ENCODE measurements at places on chromosomes 16 and 17.

- DNase-seq, result no peak
These were observed 7.0 kb upstream of the RBFOX3 start for GRCh38 chr17:79617740-79618382.

DNA sequence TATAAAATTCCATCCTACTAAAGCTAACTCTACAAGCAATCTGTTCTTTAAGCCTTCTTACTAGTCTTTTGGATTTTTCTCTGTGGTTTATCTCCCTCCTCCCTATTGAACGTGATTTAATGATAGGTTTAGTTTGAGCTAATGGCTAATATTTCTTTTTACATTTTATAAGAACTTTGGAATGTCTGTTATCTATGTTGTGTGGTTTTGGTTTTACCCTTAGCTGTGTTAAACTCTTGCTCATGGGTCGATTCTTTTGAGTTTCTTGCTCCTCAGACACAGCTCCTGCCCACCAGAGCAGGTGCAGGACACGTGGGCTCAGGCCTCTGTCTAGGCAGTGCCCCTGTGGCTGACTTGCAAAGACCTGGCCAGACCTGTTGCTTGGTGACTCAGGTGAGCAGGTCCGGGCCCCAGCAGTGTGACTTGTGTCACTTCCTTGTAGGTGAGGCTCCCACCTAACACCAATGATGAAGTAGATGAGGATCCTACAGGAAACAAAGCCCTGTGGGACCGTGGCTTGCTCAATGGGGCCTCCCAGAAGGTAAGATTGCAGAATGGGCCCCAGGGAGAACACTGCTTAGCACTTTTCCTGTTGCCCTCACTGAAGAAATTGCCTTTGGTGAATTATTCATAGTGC lies 45.1 kb downstream of the SF3B3 start:
- no peak for DNase-seq

GRCh38 chr16:50460538-50461399 lies 87.4 kb upstream of the NKD1 start:
- DNase-seq, result no peak

DNA sequence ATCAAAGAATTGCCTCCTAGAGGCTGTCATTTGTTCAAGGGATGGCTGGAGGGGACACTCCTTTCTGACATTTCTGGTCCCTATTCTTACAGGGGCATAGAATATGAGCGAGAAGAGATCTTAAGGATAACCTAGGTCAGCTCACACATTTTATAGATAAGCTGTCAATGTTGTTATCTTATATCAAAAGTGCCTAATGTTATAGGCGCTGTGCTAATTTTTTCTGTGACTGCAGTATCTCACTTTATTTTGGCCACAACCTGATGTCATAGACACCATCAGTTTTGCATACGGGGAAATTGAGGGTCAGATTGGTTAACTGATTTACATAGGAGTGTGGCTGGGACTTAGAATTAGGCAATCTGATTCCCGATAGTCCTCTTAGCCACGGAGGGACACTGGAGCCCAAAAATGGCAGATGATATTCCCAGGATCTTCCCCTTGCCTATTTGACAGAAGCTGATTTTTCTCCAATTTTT lies 1.2 kb downstream of the CPD start:
- no peak for DNase-seq

DNA sequence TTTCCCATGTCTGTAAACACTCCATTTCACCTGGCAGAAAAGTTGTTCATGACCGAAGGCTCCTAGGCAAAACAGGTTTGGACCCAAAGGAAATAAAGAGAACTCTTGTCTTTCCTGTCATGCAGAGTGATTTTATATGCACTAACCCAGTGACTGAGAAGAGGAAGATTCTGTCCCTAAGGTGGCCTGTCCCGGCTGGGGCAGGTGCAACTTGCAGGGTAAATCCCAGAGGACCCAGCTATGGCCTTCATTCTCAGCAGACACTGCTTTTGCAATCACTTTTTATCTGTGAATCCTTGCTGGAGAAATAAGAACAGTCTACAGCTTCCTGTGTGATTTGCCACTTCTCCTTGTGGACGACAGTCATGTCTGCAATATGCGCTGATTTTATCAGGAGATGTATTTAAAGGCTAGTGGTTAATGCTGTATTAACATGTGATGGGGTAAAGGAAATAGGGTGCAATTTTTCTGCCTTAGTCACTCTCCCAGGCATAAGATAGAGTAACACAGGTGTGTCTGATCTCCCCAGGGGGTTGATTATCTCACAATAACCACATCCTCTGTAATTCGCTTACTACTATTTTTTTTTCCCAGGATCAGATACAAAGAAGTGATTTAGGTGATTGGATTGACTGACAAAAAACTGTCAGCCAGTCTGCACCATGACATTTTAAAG lies 696.8 kb upstream of the SOX9 start:
- no peak for DNase-seq

- no peak for DNase-seq
These were observed 15.1 kb downstream of the ADCY7 start for GRCh38 chr16:50281391-50282009.

DNA sequence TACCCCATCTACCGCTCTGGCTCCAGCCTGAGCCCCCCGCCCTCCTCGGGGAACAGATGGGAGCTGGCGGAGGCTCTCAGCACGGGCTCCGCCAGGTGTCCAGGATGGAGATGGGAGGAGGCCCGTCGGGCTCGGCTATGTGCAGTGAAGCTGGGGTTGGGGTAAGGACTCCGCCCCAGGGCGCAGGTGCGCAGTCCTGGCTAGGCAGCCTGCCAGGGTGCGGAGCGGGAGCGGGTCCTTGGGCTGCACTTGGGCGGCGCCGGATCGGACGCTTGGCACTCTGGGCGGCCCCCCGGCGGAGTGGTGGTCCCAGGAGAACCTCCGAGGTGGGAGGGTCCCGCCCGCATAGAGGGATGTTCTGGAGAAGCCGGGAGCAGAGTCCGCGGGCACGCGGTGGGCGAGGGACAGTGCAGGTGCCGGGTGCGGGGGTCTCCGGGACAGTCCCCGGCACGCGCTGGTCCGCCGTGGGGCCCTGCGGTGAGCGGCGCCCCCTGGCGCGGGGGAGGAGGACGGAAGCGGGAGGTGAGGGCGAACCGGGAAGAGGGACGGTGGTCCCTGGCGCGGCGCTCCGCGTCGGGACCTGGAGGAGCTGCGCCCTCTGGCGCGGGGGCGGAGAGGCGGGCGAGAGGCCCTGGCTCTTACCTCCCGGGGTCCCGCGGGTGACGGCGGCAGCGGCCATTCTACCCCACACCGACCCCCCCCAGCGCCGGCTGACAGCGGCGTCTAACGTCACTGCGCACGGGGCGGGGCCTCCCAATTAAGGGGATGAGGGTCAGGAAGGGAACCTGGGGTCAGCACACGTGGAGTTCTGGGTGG lies at the start of gene CAMTA2:
TSS of gene CAMTA2 (minus strand) at position 725 of the 816 bp plus-strand sequence. CDS start 1,453 bp downstream, outside the sequence.
- DNase-seq, result peak; percentile 61

GRCh38 chr17:68314916-68315535 lies 23.7 kb downstream of the ARSG start:
- DNase-seq, result no peak

GRCh38 chr17:69773081-69773480 lies 301.9 kb upstream of the KCNJ16 start:
- DNase-seq, result peak; percentile 47
